ENCODE measurements at places on chromosomes 4 and X.

GRCh38 chr4:102675141-102675540 is 85.6 kb downstream of the MANBA start:
- no peak for DNase-seq

- DNase-seq: no peak
These were observed 276.7 kb downstream of the GBA3 start for GRCh38 chr4:22969287-22969896.

GRCh38 chr4:112266823-112267222 is 18.9 kb downstream of the TIFA start:
- no peak for DNase-seq

GRCh38 chr4:133711817-133712216 is 489.8 kb downstream of the PABPC4L start:
- no peak for DNase-seq

- no peak for DNase-seq
These were observed 88.5 kb downstream of the PAPSS1 start for GRCh38 chr4:107631560-107631959.

- peak; percentile 42 for DNase-seq
These were observed 1.2 kb downstream of the BCOR start for GRCh38 chrX:40096395-40097091.

- DNase-seq: no peak
These were observed 17.9 kb downstream of the DAPP1 start for GRCh38 chr4:99834569-99834968.

DNA sequence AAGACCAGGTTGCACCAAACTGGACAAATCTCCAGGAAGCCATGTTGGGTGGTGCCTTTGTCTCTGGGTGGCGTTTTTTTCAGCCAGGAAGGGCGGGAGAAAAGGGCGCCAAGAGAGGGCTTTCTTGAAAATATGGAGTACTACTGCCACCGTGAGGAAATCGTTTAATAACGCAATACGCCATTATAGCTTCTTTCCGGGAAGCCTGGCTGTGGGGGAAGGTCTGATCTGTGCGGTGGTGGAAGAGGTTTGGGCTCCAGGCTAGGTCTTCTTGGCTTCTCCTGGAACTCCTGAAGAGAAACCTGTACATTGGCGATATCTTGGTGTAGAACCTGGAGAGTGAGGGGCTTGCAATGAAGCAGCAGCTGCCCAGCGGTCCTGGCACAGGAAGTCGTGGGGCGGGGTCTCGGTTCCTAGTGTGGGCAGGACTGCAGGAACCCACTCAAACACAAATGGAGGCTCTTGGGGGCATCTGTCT is 202.7 kb downstream of the OR13H1 start:
- DNase-seq: no peak

Measured in activated effector memory CD4-positive, alpha-beta T cell treated with Interleukin-2 at 50 U/mL for 16 hours (primary cell).